ENCODE measurements at places on chromosomes 6 and 20. TPM values are rescaled to one million over a fixed set of nuclear protein-coding genes. Genes with fewer than 3 reads are reported as not detected.

DNA sequence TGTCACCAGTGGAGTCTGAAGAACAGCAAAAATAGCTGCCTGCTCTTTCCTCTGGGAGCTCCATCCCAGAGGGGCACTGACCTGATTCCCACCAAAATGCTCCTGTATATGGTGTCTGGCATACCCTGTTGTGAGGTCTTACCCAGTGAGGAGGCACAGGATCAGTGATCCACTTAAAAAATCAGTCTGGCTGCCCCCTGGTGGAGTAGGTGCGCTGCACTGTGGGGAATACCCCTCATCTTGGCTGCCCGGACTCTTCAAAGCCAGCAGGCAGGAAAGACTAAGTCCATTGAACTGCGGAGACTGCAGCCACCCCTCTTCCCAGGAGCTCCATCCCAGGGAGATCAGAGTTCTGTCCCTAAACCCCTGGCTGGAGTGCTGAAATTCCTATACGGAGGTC, 230.9 kb upstream of the HTR1E start:
- DNase-seq: no peak

DNA sequence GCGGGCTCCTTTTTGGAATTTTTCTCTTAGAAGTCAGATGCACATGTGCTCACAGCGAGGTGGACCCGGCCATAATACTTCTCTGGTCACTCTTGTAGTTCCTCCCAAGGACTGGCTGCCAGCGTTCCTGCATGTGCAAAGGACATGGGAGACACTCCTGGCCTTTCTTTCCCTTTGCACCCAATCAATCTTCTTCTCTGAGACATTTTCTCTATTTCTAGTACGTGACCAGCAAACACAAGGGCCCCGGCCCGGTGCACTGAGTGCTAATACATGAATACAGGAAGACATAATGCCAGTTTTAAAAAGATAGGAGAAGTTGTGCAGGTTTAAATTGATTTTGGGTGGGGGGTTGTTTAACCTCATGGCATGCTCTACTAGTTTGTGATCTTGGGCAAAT, 233.6 kb downstream of the SMOC2 start:
- DNase-seq: no peak

GRCh38 chr20:4957939-4958362, 43.4 kb downstream of the SLC23A2 start:
- no peak for DNase-seq

- DNase-seq: no peak
Measured at GRCh38 chr6:113623129-113623528, 234.0 kb upstream of the MARCKS start.

GRCh38 chr20:59774204-59774641, 159.2 kb downstream of the SYCP2 start:
- DNase-seq: no peak

DNA sequence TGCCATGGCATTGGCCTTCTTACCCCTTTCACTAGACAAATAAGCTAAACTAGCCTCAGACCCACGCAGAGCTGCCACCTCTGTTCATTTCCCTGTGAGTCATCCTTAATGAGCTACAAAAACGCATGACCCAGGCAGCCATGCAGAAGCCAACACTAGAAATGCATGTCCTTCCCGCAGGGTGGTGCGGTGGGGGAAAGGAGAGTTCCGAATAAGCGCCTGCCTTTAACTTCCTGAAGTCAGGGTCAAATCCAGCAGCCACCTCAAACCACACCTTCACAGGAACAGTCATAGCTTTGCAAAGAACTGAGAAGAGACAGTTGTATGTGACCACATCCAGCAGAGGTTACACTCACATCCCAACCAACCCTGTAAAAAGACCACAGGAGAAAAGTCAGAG, 40.4 kb downstream of the IRF4 start:
- no peak for DNase-seq

GRCh38 chr6:165110860-165111259, 198.5 kb downstream of the C6orf118 start:
- DNase-seq: no peak

DNA sequence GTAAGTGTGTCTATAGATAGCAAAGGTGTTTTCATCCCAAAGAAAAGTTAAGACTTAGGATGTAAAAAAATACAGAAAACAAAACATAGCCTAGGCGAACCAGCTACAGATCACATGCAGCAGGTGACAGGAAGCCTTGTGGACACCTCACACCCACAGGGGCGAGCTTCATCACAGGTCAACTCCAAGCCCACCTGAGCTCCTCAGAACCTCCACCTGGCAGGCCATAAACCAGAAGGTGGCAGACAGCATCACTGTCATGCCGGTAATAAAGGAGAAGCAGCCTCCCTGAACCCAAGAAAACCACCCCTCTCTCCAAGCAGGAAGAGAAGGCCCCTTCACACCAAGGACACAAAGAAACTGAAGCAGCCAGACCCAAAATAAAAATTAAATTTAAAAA, 1.0 kb downstream of the RALGAPA2 start:
- DNase-seq: no peak

DNA sequence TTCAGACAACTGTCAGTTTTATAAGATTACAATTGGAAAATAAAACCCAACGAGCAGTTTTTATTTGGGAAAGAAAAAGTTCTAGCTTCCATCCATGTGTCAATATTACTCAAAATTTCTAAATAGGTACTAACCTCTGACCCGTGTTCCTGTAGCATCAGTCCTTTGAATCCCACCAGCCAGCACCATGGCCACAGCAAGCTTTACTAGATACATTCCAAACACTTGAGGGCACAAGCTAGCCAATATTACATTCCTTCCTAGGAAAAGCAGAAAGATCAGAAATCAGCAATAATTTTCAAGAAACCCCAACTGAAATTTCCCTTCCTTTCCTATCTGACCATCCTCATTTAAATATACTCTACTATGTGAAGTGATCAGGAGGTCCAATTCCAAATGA, 19.2 kb downstream of the ASF1A start:
- DNase-seq: no peak

GRCh38 chr6:120278689-120279396, 929.3 kb upstream of the MAN1A1 start:
- peak; percentile 31 for DNase-seq

- no peak for DNase-seq
Measured at GRCh38 chr6:170186006-170186935, 104.6 kb downstream of the DLL1 start.

- no peak for DNase-seq
Measured at GRCh38 chr20:25508083-25508770, 77.1 kb downstream of the NINL start.

DNA sequence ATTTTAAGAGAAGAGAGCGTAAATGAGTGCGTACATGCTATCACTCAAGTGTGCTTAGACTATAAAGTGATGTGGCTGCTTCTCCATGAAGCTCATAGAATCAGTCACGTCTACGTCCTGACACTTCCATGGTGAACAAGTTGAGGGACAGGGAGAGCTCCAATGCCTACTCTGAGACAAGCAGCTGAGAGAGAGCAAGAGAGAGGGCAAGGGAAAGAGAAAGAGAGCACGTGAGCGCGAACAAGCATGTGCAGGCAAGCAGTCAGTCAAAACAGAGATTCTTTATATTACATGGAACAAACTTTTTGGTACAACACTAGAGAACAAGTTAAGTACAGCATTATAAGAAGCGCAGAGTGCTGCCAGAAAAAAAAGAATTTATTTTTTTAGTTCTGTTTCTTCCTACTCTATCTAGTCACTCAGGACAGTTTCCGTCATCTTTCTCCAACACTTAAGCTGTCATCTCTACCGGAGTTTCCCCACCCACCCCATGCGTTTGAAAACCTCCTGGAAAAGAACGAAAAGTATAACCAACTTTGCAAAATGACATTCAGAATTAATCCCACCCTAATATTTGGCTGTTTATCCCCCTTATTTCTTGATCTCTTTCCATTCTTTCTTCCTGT, 61.8 kb downstream of the EPB41L2 start:
- DNase-seq: no peak

DNA sequence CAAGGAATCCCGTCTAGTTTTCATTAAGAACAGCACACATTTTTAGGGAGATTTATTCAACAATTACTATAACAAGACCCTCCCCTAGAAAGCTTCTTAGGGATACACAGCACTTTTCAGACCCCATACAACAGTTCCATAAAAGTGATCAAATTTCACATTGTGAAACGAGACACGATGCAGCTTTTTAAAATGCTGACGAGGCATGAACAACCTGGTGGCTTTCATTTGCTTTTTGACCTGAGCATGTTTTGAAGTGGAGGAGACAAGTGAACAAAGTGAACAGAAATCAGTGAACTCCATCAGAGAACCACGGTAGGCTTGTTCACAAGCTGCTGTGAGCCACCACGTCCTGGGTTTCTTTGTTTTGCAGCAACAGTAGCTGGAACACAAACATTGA, 112.2 kb downstream of the PCSK2 start:
- no peak for DNase-seq

DNA sequence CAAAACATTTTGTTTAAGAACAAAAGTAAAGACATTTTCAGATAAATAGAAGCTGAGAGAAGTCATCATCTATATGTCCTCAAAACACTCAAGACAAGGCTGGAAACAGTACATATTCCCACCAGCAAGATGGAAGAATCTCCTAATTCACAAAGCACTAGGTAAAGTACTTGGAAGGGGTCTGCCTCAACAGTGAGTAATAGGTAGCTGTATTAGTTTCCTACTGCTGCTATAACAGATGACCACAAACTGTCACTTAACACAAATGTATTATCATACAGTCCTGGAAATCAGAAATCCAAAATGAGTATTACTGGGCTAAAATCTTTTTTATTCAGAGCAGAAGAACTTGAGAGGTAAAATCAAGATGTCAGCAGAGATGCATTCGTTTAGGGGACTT, 40.6 kb downstream of the ZKSCAN8 start:
- no peak for DNase-seq

GRCh38 chr6:160765412-160765811, 63.4 kb downstream of the PLG start:
- no peak for DNase-seq

- DNase-seq: no peak
Measured at GRCh38 chr20:63592661-63593060, 18.6 kb upstream of the HELZ2 start.

GRCh38 chr6:5152460-5152859, 67.3 kb downstream of the PPP1R3G start:
- no peak for DNase-seq

DNA sequence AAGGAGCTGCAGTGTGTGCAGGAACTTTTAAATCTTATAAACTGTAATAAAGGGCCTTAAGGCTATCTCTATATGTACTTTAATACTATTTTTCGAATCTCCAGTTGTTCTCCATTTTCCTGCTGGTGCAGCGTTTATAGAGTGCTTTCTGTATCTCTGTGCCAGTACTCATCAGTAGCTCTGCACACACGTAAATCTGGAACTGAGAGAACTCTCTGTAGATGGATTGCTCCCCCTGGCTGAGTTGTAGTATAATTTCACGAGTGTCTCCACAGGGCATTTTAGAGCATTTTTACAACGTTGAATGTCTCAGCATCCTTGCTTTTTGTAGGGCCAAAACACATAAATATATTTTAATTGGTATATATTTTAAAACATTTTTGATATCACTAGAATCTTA, 256.5 kb downstream of the TRDN start:
- DNase-seq: peak; percentile 5

- no peak for DNase-seq
Measured at GRCh38 chr6:9503111-9503761, 911.6 kb downstream of the TFAP2A start.

DNA sequence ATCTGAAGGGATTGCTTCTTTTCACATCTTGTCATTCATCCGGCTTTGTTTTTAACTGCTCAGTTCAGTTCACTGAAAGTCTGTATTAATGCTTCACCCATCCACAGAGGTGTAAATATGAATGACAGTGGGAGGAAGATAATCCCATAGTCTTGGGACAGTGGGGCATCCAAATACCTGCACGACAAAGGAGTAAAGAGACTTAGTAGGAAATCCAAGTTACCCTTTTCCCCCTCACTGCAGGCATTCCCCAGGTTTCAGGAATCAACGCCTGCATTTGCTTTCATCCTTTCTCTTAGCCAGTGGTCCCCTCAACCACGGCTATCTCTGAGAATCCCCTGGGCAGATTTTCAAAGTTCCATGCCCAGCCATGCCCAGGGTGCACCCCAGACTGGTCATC, 110.2 kb downstream of the MYLK4 start:
- no peak for DNase-seq

- DNase-seq: no peak
Measured at GRCh38 chr6:151140767-151141166, 99.0 kb upstream of the AKAP12 start.

- no peak for DNase-seq
Measured at GRCh38 chr6:5435449-5435848, 174.1 kb downstream of the FARS2 start.

GRCh38 chr6:79330704-79331103, 96.2 kb upstream of the HMGN3 start:
- no peak for DNase-seq

DNA sequence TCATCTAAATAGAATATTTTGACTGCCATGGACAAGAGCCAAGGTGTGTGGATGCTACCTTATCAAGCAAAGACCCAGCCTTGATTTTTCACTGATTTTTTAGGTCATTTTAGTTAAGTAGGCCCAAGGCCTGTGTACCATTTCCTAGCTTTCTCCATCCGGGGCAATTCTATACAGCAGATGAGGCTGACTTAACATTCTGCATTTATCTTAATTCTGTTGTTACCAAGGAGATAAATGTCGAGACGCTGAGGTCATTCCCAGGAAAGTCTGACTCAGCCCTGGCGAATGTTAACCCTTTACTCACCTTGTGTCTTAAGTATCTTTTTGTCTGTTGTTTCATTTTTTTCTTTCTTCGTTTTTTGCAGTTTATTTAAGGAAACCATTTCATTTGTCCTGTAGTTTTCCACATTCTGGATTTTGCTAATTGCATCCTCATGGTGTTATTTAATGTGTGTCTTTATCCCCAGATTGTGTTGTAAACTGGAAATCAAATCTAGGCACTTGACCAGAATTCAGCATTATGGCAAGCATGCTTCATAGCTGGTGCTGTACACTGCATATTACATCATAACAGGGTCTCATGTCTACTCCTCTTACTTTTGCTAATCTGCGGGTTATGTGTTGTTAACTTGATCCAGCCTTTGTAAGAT, 277.0 kb downstream of the CDKAL1 start:
- DNase-seq: no peak

- DNase-seq: no peak
Measured at GRCh38 chr6:2617729-2618128, 133.0 kb downstream of the MYLK4 start.

- DNase-seq: no peak
Measured at GRCh38 chr6:2743280-2744208, 7.2 kb downstream of the MYLK4 start.

GRCh38 chr6:108914235-108915022, 66.2 kb downstream of the ARMC2 start:
- DNase-seq: no peak

GRCh38 chr6:113824411-113824810, 32.7 kb upstream of the MARCKS start:
- DNase-seq: no peak

GRCh38 chr20:8394308-8394945, 262.4 kb downstream of the PLCB1 start:
- no peak for DNase-seq

ZSWIM3 gene
- polyA plus RNA-seq: 4.2 TPM

IL17A gene
- not detected for polyA plus RNA-seq

COL11A2 gene
- 49.7 TPM for polyA plus RNA-seq

BPIFB2 gene
- polyA plus RNA-seq: not detected

PSORS1C1 gene
- polyA plus RNA-seq: 0.85 TPM

BHLHE23 gene
- not detected for polyA plus RNA-seq

HTR1E gene
- not detected for polyA plus RNA-seq

CAGE1 gene
- 0.06 TPM for polyA plus RNA-seq

CD2AP gene
- 9.2 TPM for polyA plus RNA-seq

XKR7 gene
- polyA plus RNA-seq: 0.05 TPM

KCNQ5 gene
- 0.76 TPM for polyA plus RNA-seq

DACT2 gene
- 1.6 TPM for polyA plus RNA-seq

ASF1A gene
- 17.6 TPM for polyA plus RNA-seq

TRIM15 gene
- polyA plus RNA-seq: not detected

HLA-DQA2 gene
- polyA plus RNA-seq: 1.3 TPM

Measured in hindlimb muscle (tissue), 1 donor.